ENCODE measurements at places on chromosomes 2 and 18.

DNA sequence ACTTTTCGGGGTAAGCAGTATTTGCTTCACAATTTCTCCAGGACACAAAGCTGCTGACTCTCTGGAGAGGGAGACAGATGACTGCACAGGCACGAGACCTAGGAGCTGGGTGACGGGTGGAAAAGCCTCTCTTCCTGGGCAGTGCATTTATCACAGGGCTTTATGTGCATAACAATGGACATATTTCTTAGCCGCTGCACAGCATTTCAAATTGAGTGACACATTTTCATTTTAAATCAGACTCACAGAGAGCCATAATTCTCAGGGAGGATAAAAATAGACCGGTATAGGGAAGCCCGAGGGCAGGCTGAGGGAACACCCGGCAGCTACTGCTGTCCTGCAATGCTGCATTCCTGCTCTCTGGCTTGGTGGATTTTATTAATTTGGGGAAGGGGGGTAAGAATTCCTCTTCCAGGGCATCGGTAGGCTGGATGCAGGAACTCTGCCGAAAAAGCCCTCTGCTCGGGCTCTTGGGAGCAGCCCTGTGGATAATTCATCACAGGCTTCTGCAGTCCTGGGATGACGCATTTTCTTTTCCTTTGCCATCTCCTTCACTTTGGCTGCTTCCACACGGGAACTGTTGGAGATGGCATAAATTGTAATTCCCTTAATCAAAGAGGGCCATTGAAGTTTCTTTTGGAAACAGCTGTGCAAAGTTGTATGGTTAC is 108.1 kb upstream of the ACAA2 start:
- no peak for DNase-seq

DNA sequence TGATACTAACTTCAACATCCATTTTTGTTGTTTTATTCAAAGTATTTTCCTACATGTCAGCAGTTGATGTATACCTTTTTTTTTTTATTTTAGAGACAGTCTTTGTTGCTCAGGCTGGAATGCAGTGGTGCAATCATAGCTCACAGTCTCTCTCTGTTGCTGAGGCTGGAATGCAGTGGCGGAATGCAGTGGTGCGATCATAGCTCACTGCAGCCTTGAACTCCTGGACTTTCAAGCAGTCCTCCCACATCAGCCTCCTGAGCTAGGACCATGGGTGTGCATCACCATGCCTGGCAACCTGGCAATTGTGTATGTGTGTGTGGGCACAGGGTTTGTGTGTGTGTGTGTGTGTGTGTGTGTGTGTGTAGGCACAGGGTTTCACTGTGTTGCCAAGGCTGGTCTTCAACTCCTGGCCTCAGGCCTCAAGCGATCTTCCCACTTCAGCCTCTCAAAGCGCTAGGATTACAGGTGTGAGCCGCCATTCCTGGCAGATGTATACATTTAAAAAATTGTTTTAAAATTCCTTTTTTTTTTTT is 24.8 kb downstream of the SANBR start:
- DNase-seq: no peak

GRCh38 chr2:12083713-12084419 is 337.4 kb downstream of the LPIN1 start:
- DNase-seq: no peak

DNA sequence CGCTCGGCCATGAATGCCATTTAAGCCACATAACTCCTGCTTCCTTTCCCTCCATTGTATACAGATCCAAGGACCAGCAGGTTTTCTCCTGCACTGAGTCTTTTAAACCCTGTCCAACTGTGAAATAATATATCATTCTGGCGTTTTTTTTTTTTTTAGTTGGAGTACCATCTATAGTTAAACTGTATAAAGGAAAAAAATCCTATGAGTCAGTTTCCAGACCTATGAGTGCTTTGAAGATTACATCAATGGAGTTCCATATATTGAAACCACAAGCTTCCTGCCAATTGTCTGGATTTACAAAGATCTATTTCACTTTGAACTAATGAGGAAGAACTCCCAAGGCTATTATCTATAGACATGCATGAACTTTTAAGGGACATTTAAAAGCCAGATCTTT is 2.4 kb upstream of the MALT1 start:
- DNase-seq: no peak

DNA sequence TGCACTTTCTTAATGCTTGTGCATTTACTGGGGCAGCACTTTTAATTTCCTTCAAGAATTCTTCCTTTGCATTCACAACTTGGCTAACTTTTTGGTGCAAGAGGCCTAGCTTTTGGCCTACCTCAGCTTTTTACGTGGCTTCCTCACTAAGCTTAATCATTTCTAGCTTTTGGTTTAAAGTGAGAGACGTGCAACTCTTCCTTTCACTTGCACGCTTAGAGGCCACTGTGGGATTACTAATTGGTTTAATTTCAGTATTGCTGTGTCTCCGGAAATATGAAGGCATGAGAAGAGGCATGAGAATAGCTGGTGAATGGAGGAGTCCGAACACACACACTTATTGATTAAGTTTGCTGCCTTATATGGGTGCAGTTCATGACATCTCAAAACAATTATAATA is 354.1 kb downstream of the DLGAP1 start:
- DNase-seq: no peak

DNA sequence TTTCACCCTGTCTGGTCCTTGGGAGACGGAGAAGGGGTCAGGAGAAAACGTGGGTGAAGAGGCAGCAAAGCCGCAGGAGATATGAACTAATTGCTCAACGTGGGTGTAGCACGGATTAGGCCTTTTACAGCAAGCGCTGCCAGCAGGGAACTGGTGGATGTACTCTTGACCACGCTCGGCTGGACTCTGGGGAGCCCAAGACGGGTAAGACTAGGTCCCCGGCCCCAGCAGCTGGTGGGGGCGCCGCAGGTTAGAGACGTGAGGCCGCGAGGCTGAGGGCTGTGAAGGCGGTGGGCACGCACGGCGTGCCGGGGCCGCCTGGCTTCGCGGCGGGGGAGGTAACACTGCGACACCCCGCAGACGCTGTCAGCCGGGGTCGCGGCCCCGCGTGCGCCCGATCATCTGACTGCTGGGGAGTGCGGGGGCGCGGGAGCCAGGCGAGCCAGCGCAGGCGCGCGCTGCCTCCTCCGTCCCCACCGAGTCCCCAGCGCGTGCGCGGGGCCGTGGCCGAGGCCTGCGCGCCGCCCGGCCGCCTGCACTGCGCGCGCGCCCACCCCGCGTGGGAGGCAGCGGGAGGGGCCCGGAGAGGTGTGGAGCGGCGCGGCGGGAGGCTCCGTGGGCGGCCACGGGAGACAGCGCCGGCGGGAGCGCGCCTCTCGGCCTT is at the start of gene CLIP4:
TSS of gene CLIP4 (plus strand) at position 470 of the 664 bp plus-strand sequence. CDS start 5,974 bp downstream, outside the sequence.
- DNase-seq: peak; percentile 18

- DNase-seq: no peak
Observed at GRCh38 chr2:158056875-158057274, 44.8 kb upstream of the UPP2 start.

DNA sequence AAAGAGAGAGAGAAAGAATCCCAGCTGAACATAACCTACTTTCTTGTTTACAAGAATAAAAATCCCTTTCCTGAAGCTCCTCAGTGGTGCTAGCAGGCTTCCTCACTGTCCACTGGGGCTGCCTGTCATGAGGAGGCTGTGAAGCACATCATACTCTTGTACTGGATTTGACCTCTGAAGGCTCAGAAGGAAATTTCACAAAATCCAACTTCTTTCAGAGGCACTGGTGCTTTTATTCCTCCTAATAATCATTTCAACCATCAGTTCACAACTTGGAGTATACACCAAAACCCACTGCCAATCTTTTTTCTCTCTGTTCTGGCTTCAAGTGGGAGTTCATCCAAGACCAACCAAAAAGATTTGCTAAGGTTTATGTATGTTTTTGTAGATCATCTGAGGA is 48.5 kb downstream of the TMX3 start:
- DNase-seq: no peak

GRCh38 chr18:26133652-26134051 is at the start of gene PSMA8:
PSMA8 (plus strand) TSS chr18:26133869; CDS start chr18:26133966, 97 bp downstream.
- DNase-seq: no peak

DNA sequence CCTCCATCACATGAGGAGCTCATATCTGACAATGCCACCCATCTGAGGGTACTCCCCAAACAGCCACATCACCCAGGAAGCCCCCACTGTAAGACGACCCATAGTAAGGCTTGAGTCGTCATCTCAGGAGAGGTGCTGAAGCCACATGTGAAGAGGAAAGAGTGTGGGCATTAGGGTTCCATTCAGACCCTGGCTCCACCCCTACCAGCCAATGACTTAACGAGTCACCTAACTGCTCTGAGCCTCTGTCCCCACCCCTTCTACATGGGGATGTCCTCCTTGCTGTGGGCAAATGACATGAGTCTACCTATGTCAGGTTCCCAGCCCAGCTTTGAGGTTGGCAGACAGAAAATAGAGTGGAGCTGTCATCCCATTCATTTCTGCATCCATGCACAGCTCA is 46.3 kb downstream of the C1QL2 start:
- no peak for DNase-seq

DNA sequence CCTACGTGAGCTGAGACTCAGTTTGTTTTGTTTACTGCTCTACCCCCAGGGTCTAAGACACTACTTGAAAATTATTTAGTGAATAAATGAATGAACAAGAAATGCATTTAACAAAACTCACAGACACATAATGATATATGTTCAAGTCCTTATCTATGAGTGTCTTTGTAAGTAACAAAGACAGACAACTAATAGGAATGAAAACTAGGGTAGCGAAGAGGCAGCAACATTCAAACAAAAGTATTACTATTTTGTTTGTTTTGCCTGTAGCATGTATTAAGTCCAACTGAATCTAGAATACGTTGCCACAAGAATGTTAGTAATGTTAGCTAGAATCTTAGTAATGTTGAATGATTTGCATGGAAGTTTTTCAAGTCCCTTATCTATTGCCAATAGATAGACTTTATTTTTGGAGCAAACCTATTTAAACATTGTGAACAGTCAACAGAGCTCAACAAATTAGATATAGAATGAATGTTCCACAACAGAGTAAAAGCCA is 144.8 kb upstream of the VWC2L start:
- no peak for DNase-seq

- no peak for DNase-seq
Observed at GRCh38 chr18:74775239-74775638, 177.6 kb downstream of the ZNF407 start.

GRCh38 chr18:11565716-11566115 is 43.7 kb upstream of the SLC35G4 start:
- DNase-seq: no peak

GRCh38 chr2:86240251-86240650 is 41.0 kb downstream of the MRPL35 start:
- DNase-seq: no peak

- DNase-seq: no peak
Observed at GRCh38 chr2:190335225-190335559, 8.2 kb upstream of the INPP1 start.

Data from NK-92 treated with Interleukin-12 subunit alpha and Interleukin-12 subunit beta, amount 100 ng/mL, for 24 hours (cell line).